Activated T-cell treated with anti-CD3 and anti-CD28 coated beads for 24 hours (primary cell): ENCODE measurements at places on chromosomes 1 and 21.
A peak's percentile ranks its signal among the peaks of the same experiment; 100 is the strongest.

DNA sequence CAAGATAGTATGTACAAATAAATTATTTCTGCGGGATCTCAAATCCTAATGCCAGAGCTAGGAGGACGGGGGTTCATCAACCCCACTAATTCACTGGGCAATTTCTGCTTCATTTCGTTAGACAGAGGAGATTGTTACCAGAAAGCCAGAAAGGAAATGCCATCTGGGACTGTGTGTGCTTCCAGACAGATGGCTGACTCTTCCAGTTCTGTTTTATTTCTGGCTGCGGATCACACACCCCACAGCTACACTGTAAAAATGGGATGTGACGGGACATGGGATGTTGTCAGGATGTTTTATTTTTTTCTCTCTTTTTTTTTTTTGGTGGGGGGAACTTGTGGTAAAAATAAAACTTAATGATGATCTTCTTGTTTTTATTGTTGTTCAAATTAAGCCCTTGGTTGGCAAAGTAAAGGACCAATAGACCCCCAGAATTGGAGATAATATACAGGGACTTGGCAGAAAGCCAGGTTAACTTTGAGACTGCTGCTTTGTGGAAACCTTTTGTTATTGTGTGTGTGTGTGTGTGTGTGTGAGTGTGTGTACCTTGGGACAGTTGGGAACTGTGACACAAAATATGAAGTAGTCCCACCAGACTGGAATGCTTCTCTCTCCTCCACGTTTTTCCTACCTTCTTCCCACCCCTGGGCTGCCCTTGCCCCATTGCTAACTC is 114.5 kb downstream of the NUF2 start:
- DNase-seq = no peak

GRCh38 chr1:161000736-161001480 is 20.0 kb downstream of the F11R start:
- no peak for DNase-seq

DNA sequence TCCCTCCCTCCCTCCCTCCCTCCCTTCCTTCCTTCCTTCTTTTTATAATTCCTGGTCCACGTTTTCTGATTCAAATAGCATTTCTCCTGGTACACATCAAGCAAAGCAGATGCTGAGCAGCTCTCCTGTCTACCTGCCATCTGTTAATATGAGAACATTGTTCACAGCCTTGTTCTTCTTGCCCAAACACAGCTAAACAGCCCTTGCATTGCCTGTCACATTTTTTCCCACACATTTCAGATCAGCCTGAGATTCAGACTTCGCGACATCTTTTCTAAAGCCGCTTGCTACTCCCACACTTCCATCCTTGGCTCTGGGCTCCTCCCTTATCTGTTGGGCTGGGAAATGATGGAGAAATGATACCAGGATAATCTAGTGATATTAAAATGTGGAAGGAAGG is 200.5 kb downstream of the PCP4 start:
- DNase-seq = no peak

GRCh38 chr1:25748531-25749205 is 51.3 kb upstream of the SELENON start:
- no peak for DNase-seq

DNA sequence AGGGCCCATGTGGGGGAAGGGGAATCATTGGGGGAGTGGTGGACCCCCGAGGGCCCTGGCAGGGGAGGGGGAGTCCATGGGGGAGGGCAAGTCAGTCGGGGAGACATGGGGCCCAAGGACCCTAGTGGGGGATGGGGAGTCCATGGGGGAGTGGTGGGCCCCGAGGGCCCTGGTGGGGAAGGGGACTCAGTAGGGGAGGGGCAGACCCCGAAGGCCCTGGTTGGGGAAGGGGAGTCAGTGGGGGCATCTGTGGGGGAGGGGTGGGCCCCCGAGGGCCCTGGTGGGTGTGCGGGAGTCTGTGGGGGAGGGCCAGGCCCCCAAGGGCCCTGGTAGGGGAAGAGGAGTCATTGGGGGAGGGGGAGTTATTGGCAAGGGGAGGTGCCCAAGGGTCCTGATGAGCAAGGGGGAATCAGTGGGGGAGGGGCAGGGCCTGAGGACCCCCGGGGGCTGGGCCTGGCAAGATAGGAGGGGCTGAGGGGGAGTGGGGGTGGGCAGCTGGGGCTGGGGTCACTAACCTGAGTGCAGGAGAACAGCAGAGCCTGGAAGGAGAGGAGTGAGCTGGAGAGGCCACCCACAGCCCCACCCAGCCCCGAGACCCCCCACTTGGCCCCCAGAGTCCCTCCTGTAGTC is 2.1 kb downstream of the MXRA8 start:
- no peak for DNase-seq

- DNase-seq = no peak
Measured at GRCh38 chr1:16143566-16144324, 12.1 kb downstream of the EPHA2 start.

- DNase-seq = no peak
Measured at GRCh38 chr21:31201144-31201543, 142.9 kb downstream of the TIAM1 start.

DNA sequence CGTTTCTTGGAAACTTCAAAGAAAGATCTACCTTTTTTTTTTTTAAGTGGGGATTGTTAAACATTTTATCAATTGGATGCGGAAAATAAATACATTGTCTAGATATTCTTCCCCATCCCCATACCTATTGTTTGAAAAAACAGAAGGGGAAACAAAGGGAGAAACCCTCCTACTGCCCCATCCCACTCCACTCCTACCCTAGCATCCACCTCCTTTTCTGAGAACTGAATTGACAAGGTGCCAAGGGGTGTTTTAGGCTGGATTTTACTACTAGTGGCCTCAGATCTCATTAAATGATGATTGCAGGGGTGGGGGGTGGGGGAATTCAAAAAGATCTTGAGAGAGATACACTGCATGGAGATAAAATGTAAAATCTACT is 2.6 kb downstream of the EDARADD start:
- DNase-seq = no peak

GRCh38 chr1:14083706-14084105 is 383.7 kb downstream of the PRDM2 start:
- no peak for DNase-seq

DNA sequence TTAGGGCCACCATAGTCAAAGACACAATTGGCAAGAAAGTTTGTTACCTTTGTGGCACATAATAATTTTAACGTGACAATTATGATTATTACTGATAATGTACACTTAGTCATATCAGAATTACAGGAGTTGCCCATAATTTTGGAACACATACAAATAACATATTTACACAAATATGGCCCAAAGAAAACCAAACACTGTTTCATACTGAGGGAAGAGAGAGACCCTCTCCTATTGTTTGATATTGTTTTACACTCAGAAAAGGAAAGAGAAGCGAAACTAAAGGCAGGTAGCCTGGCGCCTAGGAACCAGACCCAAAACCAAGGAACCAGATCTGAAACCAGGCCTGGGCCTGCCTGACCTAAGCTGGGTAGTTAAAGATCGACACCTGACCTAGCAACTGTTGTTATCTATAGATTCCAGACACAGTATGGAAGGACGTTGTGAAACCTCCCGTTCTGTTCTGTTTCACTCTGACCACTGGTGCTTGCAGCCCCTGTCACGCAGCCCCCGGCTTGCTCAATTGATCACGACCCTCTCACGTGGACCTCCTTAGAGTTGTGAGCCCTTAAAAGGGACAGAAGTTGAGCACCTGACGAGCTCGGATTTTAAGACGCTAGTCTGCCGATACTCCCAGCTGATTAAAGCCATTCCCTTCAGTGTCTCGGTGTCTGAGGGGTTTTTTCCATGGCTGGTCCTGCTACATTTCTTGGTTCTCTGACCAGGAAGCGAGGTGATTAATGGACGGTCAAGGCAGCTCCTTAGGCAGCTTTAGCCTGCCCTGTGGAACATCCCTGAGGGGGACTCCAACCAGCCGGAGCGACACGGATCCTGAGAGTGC is 27.9 kb downstream of the C1orf115 start:
- DNase-seq = no peak

GRCh38 chr1:213993929-213994328 is 6.2 kb downstream of the PROX1 start:
- no peak for DNase-seq

DNA sequence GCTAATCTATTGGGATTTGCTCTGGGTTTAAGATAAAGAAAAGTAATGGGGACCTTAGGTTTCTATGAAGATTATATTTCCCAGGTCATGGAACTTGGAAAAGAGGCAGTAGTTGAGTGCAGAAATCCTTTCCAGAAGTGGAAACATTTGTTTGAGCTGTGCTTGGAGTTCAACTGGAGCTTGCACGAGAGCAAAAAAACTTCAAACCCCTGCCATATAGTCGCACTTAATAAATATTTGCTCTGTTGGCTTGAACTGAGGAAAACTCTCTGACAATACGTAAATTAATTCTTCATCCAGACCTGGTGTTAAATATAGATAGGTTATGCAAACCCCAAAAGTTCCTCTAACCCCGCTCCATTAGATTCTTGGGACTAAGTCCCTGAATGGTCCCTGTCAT is 52.8 kb upstream of the COL24A1 start:
- no peak for DNase-seq

GRCh38 chr1:33255347-33256220 is 708 bp upstream of the ZNF362 start:
- peak; percentile 27 for DNase-seq

GRCh38 chr1:55773211-55773940 is 558.2 kb upstream of the USP24 start:
- no peak for DNase-seq

DNA sequence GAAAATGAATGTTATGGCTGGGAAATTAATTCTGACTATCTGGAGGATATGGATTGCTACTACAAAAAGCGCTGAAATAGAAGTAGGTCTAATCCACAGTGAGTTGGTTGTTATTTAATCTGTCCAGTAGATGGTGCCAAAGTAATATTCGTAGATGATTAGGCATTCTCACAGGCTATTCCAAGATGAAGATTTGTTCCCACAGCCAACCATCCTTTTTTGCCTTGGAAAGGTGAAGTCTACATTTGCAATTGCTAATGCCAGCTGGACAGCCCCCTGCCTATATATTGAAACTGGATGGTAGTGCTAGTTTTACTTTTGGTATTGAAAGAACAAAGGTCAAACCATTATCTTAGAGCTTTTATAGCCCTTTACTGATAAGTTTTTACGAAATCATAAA is 43.8 kb downstream of the RBM11 start:
- DNase-seq = no peak

- peak; percentile 62 for DNase-seq
Measured at GRCh38 chr1:111747282-111747734, 8.1 kb upstream of the INKA2 start.

DNA sequence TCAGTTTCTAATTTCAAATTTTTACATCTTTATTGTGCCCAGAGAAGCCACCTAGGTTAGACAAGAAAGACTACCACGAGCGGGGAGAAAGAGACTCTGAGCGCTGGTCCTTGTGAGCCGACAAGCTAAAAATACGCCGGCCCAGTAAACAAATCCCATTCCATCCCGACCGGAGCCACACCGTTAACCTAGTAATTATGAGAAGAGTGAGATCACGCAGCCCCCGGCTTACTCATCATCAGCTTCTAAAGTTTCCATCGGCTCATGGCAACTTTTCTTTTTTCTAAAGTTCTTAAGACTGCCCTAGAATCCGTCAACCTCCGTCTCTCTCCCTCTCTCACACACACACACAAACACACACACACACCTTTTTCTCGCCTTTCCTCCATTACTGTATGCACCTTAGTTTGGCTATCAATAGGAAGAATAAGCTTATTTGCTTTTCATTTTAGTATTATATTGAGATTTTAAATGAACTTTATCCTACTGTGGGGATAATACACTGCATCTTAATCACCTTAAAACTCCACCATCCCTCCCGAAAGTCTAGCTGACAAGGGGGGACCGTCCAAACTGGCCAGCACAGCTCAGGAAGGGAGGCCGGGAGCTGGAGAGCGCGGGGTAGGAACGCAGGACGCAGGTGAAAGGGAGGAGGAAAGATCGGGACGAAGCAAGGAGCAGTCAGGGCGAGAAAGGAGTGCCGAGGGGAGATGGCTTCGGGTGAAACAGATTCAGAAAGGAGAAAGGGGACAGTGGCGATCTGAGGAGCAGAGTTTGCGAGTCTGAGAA is 728 bp downstream of the OTUD7B start:
- DNase-seq = peak; percentile 60

GRCh38 chr1:22527122-22527521 is 36.2 kb upstream of the EPHA8 start:
- DNase-seq = no peak

DNA sequence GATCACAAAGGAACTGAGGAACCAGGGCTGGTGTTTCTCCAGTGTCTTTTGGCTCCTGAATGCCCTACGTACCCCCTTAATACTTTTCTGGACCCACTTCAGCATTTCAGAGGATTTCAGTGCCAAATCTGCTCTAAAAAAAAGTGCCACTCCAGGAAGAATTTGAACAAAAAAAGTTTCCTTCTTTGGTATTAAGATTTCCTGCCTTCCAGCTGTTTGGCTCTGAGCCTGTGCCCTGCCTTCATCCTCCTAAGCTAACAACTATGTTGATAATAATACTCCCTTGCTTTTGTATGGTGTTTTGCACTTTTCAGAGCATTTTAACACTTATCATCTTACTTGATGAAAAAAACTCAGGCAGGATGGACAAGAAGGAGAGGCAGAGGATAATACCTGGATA is 11.0 kb upstream of the RIMS3 start:
- DNase-seq = no peak

GRCh38 chr1:212127221-212127620 is 91.7 kb downstream of the DTL start:
- DNase-seq = no peak

DNA sequence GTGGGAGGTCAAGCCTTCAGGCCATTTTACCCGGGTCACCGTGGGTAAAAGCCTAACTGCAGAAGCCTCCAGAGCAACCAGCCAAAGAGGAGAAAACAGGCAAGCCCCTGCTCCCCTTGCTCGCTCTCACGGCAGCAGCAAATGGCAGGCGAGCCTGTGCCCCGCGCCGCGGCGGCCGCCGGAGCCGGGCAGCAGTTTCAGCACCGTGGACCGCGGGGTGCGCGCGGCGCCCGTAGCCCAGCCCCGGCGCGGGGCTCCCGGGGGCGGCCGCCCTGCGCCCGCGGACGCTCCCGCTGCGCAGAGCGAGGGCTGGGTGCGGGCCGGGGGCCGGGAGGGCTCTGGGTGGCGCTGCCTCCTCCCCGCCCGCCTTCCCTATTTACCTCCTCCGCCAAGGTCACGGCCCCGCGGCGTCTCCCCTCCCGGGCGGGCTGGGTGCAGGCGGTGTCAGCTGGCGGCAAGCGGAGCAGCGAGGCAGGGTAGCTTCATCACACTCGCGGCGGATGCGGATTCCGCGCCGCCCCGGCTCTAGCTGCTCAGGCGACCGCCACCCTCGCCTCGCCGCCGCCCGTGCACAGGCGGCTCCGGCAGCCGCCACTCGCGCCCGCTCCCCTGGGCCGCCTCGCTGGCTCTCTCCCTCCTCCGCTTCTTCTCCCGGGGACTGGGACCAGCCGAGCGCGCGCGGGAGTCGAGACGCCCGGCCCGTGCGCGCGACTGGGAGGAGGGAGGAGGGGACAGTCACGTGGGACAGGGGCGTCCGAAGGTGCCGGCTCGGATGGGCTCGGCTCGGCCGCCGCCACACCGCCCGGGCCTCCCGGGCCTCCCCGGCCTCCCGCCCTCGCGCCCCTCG is at the start of gene RGS7:
Gene RGS7, minus strand, starts transcription at position 687 of the 847 bp plus-strand sequence.
- no peak for DNase-seq
